GM23338 (cell line): ENCODE measurements at places on chromosomes 2 and 18.
A peak's percentile ranks its signal among the peaks of the same experiment; 100 is the strongest.

DNA sequence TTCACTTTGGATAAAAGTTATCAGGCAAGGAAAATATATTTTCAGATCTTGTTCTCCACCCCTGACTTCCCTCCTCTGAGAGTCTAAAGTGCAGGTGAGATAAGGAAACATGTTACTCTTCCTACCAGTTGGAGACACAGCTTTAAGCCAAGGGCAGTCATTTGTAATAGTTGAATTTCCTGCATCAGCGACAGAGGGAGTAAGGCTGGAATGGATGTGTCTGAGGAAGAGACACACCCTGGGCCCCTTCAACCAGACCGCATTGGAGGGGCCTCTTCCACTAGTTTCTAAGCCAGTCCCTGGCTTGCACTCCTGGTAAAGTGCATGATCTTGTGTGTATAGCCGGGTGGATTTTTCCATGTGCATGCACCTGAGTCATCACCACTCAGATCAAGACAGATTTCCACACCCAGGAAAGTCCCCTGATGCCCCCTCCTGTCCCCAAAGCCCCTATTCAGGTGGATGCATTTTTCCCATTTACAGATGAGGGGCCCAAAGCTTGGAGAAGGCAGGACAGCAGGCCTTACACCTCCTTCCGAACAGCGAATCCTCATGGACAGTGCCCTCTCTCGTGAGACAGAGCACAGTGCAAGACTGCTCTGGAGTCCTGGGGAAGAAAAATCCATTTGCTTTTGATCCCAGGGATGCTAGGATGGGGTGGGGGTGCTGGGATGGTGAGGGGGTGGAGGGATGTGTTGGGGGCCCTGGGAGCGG is 66.7 kb upstream of the SH3RF3 start:
- DNase-seq, result peak; percentile 16

DNA sequence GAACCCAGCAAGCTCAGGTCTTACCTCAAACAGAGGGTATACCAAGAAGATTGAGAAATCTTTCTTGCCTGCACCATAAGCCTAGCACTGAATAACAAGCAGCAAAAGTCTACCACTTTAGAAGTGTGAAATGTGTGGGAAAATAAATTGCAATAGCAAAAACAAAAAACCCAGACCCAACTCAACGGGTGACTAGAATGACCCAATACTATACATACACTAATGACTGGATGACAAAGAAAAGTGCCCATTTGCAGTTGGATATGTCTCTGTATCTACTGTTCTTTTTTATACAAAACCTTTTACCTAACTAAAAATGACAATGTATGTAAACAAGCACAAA is 950.6 kb downstream of the TRIB2 start:
- no peak for DNase-seq

DNA sequence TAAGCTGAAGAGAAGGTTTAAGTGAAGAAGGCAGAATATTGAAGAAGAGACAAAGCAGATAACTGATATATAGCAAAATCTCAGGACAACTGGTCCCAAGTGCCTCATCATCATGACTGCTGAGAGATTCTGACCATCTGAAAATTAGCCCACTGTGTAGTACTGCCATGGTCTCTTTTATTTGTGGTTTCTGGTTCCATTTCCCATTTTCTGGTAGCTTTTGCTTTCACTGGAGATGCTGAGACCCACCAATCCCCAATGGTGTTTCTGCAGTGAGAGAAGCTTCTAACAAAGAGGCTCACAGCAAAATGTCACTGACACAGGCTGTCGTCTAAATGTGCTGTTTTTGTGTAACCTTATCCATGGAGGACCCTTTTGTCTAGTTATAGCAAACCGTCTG is 79.5 kb downstream of the TMEM163 start:
- no peak for DNase-seq

DNA sequence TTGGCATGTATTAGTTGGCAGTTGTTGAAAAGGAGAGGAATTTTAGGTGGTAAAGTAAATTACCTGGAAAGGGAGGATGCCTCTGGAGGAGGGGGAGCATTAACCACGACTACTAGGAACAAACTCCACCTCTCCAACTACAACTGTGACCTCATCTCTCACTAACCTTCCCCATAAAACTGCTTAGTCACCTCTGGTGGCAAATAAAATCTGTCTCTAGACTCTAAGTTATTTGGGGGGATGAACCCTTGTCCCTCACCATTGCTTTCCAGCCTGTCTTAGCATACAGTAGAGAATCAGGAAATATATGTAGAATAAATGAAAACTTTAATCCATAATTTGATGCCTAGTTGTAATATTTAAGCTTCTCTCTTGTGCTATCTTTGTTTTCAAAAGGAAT is 27.6 kb upstream of the MYO1B start:
- peak; percentile 52 for DNase-seq

GRCh38 chr2:221731432-221732145 is 159.5 kb upstream of the EPHA4 start:
- no peak for DNase-seq

DNA sequence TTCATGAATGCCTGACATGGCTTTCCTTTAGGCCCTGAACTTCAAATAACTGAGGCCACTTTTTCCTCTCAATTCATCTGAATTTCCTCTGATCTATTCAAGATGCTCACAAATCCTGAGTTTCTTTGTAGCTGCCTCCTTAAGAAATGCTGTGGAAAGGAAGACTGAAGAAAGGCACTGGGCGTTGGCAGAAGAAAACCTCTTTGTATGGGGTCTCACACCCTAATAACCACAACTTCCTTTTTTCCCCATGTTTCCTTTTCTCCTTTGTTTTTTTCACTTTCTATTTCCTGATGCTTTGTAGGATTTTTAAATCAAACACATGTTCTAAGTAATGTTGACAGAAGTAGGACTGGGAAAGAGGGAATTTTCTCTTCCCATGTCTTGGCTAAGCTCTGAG is 447.4 kb downstream of the CMPK2 start:
- no peak for DNase-seq

GRCh38 chr18:64245126-64245861 is 96.4 kb upstream of the LINC00305 start:
- DNase-seq, result no peak

- DNase-seq, result no peak
Measured at GRCh38 chr2:2270808-2271415, 60.2 kb downstream of the MYT1L start.

- peak; percentile 91 for DNase-seq
Measured at GRCh38 chr2:227884511-227884947, 13.1 kb downstream of the DAW1 start.

DNA sequence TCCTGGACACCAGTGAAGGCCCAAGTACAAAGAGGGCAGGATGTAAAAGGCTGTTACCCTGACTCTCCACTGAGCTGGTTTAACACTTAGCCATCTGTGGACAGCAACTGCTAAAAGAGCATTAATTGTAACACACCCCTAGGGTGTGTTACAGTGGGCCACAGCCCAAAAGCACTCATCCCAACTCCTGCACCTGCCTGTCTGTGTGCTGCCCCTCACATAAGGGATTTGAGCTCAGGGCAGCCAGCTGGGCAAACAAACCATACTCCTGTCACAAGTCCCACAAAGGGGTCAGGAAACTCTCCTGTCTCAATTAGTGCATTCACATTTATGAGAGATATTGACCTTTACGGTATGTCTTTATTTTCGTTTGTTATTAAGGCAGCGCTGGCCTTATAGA is 833.1 kb upstream of the NXPH2 start:
- DNase-seq, result no peak

DNA sequence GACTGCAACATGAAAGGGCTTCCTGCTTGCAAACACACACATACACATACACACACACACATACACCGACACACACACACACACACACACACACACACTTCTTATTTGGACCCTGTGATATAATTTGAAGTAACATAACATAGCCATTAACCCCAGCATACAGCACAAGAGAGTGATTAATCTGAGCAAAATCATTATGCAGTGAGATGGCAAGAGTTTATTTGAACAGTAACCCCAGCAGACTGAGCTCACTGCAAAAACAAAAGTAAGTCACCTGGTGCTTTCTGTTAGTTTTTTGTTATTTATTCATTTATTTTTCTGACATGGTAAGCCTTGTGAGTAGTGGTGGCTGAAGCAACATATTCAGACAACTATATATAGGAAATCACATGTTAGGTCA is 93.7 kb downstream of the NOL4 start:
- no peak for DNase-seq

GRCh38 chr18:3798032-3798431 is 348.1 kb downstream of the TGIF1 start:
- DNase-seq, result no peak

GRCh38 chr2:65309699-65310098 is 82.1 kb downstream of the ACTR2 start:
- no peak for DNase-seq

GRCh38 chr2:73937899-73938298 is 11.2 kb downstream of the DGUOK start:
- DNase-seq, result no peak

DNA sequence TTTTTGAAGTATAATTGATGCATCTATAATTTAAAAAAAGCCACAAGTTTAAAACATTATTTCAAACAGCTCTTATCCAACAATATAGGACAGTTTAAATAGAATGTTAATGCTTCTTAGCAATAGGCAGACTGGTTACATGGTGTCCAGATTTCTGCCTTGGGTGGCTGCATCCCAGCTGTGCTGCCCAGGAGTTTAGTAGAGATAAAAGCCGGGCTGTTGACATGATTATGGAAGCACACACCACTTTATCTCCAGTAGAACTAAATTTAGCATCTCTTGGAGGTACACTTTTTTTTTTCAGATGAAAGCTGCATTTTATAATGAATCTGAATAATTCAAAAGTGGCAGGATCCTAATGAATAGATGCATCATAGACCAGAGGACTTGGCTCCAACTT is 309.7 kb downstream of the PLCL1 start:
- DNase-seq, result no peak

DNA sequence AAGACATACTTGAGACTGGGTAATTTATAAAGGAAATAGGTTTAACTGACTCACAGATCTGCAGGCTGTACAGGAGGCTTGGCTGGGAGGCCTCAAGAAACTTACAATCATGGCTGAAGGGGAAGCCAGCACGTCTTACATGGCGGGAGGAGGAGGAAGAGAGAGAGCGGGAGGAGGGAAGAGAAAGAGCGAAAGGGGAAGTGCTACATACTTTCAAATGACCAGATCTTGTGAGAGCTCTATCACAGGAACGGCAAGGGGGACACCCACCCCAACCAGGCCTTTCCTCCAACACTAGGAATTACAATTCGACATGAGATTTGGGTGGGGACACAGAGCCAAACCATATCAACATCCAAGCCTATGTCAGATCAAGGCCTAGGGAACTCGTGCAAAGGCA is 24.2 kb downstream of the MYL12B start:
- no peak for DNase-seq

DNA sequence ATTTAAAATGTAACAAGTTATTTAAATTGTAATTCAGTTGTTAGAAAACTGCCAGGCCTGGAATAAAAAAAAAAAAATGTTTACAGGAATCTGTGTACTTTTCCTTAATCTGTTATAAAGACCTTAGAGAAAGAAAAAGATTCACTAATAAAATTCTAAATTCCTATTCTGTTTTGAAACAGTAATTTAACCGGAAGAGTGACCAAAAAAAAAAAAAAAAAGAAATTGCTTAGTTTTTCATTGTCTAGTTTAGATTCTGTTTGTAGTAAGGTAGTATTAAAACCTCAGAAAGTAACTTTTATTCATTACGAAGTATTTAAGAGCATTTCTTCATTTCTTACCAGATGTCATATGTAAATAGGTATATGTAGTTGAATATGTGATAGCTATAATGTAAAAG is 2.5 kb downstream of the REL start:
- DNase-seq, result no peak

GRCh38 chr2:203960811-203961210 is 24.2 kb downstream of the ICOS start:
- DNase-seq, result no peak

DNA sequence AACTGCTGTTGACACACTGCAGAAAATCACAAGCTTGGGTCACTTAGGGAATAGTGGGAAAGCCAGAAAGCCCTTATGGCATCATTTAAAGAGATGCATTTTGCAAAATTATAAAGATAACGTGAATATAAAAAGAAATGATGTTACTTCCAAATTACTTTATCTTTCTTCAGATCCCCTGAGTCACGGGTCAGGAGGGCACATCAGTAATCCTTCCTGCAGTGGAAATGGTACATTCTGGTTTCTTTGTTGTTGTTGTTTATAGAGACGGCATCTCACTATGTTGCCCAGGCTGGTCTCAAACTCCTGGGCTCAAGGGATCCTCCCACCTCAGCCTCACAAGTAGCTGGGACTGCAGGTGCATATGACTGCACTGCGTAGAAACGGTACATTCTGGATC is 9.8 kb upstream of the EPG5 start:
- DNase-seq, result no peak

- no peak for DNase-seq
Measured at GRCh38 chr2:216918088-216918680, 58.3 kb upstream of the TNP1 start.

GRCh38 chr18:43396266-43396665 is 119.0 kb upstream of the SYT4 start:
- DNase-seq, result peak; percentile 52

DNA sequence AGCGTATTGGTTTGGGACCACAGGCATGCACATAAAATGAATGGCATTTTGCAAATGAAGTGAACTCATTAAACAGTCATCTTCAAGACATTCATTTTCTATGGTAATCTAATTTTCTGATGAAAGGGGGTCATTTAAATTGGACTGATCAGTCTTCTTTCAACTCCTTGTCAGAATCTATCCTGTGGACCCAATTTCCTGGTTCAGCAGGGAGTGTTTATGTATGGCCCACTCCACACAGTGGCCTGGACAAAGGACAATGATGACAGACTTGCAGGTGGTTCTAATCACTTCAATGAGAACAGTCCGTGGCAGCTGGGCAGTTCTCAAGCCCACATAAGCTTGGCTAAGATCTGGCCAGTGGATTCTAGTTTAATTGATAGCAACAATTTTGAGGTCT is 448.1 kb downstream of the DCDC2C start:
- DNase-seq, result no peak

DNA sequence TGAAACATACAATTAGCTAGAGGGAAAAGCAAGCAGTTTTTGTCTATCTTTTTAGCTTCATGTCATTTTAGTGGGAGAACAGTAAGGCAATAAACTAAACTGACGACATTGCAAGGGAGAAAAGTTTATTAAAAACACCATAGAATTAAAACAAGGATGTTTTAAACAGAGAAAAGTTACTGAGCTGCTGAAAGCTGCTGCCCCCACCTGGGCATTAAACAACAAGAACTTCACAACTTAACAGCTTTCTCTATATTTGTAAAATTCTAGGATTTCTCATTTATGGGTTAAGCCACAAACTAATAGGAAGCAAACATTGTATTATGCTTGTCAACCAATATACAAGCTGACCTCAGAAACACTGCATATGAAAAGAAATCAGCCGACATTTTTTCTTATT is 289.2 kb downstream of the ERBB4 start:
- DNase-seq, result peak; percentile 18

GRCh38 chr2:160126315-160126714 is 63.9 kb upstream of the PLA2R1 start:
- DNase-seq, result no peak

- no peak for DNase-seq
Measured at GRCh38 chr2:5689750-5690149, 2.4 kb upstream of the SOX11 start.

- DNase-seq, result peak; percentile 74
Measured at GRCh38 chr2:176637486-176638166, 368.4 kb downstream of the MTX2 start.

- DNase-seq, result peak; percentile 90
Measured at GRCh38 chr18:51051105-51051712, 21.2 kb downstream of the SMAD4 start.

GRCh38 chr18:56662902-56663301 is 11.7 kb downstream of the WDR7 start:
- DNase-seq, result no peak
